ENCODE measurements at places on chromosomes 16 and 17. TPM values are rescaled to one million over a fixed set of nuclear protein-coding genes. Genes with fewer than 3 reads are reported as not detected.

GRCh38 chr17:77140878-77141767 lies at the start of gene SEC14L1:
TSS of gene SEC14L1 (plus strand) at chr17:77140969. CDS start at chr17:77143597, 2,628 bp downstream.
- DNase-seq, result peak; percentile 55

DNA sequence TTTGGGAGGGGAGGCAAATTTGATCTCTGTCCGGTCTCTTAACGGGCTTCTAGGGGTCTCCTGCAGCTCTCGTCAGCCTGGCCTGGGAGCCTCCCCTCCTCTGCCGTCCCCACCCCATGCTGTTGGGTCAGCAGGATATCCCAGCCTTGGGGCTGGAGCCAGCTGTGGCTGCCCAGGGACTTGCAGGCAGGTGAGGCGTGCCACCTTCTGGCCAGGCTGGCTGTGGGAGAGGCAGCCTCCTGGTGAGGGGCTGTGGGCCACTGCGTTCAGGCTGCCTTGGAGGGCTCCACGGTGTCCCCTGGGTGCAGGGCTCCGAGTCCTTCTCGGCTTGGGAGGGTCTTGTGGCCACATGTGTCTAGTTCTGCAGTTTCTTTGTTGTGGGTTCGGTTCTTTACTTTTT lies 34.6 kb downstream of the TBCD start:
- DNase-seq, result no peak

DNA sequence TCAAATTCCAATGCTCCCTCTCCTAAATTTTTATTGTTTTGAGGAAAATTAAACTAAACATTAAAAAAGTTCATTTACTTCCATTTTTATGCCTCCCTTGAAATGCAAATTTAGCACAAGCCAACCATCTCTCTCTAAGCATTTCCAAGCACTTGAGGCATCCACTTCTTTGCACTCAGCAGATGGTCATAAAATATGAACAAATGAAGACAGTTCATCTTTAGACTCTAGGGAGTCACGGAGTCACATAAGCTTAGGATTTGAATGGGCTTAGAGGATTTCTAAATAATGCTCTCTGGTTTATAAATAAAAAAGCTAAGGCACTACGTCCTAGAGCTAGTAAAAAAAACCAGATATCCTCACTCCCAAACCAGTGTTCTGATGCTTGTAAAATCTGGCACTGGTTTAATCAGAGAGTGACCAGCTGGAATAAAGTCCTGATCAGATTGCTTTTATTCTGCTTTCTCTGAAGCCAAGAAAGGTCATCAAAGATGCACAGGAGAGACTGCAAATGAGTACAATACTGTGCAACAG lies 204.2 kb downstream of the CA10 start:
- no peak for DNase-seq

DNA sequence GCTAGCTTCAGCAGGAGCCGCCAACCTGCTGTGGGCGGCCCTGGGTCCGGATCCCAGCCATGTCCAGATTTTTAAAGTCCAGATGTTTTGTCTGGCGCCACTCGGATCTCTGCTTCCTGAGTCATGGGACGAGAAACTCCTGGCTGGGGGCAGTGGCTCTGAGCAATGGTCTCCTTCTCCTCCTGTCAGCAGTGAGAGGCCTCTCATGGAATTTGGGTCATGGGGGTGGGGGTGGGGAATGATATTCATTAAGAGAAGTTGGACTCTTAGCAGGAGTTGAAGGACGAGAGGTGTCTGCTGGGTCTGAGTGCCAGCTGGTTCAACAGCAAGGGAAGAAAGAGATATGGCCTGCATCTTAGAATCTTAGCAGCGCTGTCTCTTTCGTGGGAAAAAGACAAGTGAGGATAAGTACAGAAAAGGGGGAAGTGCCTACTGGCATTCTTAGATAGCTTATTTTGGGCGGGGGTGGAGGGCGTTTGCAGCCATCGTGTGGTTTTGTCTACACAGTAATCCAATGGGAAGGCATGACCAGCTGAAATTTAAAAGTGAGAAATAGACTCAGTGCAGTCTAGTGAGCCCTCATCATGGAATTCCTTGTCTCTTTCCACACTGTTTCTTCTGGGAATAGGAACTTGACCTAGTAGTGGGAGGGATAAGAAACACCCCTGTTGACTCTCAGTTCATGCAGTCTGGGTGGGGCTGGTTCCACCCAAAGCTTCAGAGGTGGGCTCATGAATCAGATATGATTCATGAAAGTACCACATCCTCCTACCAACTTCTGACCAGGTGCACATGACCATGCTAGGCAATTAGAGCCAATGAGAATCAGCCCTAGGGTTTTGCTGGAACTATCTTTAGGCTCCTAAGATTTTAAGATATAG lies 80.5 kb downstream of the MYH13 start:
- peak; percentile 66 for DNase-seq

DNA sequence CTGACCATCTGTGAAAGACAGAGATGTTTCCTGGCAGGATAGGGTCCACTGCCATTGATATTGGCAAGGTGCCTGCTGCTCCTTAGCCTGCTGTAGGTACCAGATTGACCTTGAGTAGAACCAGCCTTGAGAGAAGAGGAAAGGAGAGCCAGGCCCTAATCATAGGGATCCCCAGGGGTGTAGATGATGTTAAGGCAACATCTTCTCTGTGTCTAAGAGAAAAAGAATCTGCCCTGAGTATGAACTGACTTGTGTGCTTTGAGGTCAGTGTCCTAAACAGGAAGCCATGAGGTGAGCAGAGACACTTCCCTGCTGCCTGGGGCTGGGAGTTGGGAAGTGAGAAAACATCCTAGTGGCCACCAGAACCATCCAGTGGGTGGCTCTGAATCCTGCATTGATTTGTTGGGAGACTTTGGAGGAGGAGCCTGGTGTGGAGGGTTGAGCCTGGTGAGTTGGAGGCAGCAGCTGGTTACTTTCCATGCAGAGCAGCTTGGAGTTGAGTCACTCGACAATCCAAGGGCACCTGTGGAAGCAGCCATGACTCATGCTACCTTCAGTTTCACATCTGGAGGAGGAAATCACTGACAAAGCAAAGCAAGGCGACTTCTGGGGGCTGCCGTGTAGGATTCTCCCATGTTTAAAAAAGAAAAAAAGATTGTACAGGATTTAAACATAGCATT lies 47.8 kb downstream of the BMERB1 start:
- peak; percentile 65 for DNase-seq

DNA sequence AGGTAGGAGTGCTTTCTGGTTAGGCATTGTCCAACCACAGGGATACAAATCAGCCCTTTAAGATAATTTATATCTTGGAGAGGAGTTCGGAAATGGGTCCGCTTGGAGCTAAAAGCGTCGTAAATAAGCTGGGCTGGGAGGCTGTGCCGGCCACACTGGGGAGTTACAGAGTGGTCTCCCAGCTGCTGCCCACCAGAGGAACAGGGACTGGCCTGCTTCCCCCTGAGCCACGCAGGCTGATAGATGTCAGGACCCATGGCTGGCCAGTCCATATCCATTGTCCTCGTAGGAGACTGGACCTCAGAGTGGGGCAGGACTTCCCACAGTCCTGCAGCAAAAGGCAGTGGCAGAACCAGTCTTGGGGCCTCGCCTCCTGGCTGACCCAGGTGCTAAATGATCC lies 12.6 kb upstream of the WSCD1 start:
- no peak for DNase-seq

GRCh38 chr16:28607116-28607623 lies 2.7 kb downstream of the SULT1A1 start:
- DNase-seq, result no peak

DNA sequence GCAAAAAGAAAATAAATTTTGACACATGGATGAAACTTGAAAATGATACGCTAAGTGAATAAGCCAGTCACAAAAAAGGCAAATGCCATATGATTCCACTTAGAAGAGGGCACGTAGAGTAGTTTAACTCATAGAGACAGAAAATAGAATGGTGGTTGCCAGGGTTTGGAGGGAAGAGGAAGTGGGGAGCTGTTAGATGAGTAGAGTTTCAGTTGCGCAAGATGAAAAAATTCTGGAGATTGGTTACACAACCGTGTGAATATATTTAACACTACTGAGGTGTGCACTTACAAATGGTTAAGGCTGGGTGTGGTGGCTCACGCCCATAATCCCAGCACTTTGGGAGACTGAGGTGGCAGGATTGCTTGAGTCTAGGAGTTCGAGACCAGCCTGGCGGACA lies 93.4 kb upstream of the TMEM132E start:
- DNase-seq, result no peak

GRCh38 chr17:27157898-27158297 lies 136.0 kb upstream of the WSB1 start:
- no peak for DNase-seq

DNA sequence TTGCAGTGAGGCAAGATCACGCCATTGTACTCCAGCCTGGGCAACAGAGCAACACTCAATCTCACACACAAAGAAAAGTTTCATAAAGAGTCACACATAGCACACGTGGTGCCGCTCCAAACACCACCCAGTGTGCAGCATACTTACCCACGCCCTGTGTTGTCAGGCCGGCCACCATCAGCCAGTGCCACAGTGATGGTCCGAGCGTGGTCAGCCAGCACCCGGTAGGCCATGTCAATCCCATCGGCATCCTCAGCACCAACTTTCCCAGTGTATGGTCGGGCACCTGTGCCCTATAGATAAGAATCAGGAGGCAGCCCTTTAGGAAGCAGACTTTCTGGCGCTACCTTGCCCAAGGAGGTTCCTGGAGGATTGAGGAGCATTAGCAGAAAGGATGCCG lies 17.7 kb upstream of the EXOSC6 start:
- DNase-seq, result peak; percentile 35

GRCh38 chr17:61410141-61411010 lies 10.7 kb downstream of the TBX2 start:
- peak; percentile 82 for DNase-seq

DNA sequence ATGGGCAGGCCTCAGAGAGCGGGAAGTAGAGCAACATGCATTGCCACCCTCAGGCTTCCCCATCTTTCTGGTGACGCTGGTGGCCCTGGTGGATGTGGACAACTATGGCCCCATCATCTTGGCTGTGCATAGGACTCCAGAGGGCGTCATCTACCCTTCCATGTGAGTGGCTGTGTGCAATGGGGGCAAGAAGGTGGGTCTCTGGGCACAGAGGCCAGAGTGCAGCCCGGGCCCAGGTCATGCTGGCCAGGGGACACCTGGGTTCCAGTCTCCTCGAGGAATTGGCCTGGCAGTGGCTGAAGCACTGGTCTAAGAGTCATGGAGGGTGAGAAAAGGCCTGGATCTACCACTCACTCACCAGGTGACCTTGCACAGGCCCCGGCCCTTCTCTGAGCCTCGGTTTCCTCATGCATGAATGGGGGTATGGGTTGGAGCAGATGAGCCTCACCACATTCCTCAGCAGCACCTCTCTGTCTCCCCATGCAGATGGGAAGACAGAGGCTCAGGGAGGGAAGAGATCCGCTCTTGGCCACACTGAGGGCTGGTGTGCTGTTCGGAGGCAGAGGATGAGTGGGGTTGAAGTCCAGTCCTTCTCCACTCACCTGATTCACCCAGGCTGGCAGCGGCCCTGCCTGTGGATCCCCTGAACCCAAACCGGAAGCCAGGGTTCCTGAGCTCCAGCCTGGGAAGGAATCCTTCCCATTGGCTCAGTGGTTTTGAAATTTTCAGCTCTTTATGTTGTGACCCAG lies 7.2 kb upstream of the ADGRG3 start:
- DNase-seq, result no peak

GRCh38 chr16:69482410-69482991 lies 58.1 kb downstream of the CYB5B start:
- DNase-seq, result peak; percentile 81

DNA sequence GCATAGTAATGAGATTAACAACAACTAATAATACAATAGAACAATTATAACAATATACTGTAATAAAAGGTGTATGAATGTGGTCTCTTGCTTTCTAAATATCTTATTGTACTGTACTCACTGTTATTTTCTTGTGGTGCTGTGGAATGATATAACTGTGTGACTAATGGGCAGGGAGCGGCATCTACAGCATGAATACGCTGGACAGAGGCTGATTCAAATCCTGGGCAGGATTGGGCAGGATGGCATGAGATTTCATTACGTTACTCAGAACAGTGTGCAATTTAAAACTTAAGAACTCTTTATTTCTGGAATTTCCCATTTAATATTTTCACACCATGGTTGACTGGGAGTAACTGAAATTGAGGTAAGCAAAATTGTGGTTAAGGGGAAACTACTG lies 1239.8 kb upstream of the GOT2 start:
- DNase-seq, result no peak

GRCh38 chr17:21094298-21094704 lies 32.5 kb upstream of the DHRS7B start:
- DNase-seq, result no peak

- DNase-seq, result peak; percentile 77
Measured at GRCh38 chr17:28760601-28761562, 17.1 kb downstream of the TRAF4 start.

- DNase-seq, result no peak
Measured at GRCh38 chr17:42530952-42531454, 5.0 kb upstream of the NAGLU start.

DNA sequence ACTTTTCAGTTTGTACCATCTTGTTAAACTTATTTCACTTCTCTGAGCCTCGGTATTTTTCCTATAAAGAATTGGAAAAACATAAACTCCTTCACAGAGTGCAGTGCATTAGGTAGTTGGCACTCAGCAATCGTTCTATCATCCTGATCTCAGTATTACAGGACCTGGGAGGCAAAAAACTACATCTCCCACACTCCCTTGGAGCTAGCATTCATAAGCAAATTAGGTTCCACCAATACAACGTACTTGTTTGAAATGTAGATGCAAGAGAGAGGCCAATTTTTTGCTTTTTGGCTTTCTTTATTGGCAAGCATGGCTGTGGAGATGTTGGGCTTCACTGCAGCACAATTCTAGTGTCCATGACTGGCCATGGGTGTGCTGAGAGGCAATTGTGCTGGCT lies 285.2 kb downstream of the CA10 start:
- DNase-seq, result no peak

The KRTAP17-1 gene
- not detected for total RNA-seq

The MT1M gene
- total RNA-seq, result 288 TPM

The DLX4 gene
- not detected for total RNA-seq

The MYCBPAP gene
- 0.52 TPM for total RNA-seq

The SMPD3 gene
- total RNA-seq, result 0.04 TPM

The COTL1 gene
- 9.8 TPM for total RNA-seq

The TOX3 gene
- not detected for total RNA-seq

The TMEM100 gene
- total RNA-seq, result 7.3 TPM

The TBC1D3L gene
- 7.9 TPM for total RNA-seq

The SCNN1G gene
- not detected for total RNA-seq

The CES3 gene
- total RNA-seq, result 9.7 TPM

The STX1B gene
- total RNA-seq, result 0.26 TPM

The HNF1B gene
- not detected for total RNA-seq

The UNC13D gene
- total RNA-seq, result 6.8 TPM
